ENCODE measurements at places on chromosomes 2 and 18.

DNA sequence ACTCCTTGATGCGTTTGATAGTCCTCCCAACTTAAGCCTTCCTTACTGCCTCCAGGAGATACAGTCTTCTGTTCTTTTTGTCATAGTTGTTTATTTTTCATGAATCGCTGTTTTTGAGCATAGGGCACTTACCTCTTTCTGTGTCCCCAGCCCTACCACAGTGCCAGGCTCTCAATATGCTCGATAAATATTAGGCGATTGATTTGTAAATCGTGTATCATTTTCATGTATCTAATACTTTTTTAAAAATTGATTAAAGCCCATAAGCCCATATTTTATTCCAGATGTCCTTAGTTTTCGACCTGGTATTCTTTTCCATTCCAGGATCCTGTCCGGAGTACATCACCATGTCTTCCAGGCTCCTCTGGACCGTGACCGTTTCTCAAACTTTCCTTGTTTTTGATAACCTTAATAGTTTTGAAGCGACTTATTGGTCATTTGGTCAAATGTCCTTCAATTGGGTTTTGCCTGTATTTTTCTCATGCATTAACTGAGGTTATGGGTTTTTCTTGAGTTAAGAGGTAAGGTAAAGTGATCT is 444 bp upstream of the MMADHC start:
- no peak for DNase-seq

GRCh38 chr2:229206548-229206947 is 64.5 kb downstream of the PID1 start:
- no peak for DNase-seq

DNA sequence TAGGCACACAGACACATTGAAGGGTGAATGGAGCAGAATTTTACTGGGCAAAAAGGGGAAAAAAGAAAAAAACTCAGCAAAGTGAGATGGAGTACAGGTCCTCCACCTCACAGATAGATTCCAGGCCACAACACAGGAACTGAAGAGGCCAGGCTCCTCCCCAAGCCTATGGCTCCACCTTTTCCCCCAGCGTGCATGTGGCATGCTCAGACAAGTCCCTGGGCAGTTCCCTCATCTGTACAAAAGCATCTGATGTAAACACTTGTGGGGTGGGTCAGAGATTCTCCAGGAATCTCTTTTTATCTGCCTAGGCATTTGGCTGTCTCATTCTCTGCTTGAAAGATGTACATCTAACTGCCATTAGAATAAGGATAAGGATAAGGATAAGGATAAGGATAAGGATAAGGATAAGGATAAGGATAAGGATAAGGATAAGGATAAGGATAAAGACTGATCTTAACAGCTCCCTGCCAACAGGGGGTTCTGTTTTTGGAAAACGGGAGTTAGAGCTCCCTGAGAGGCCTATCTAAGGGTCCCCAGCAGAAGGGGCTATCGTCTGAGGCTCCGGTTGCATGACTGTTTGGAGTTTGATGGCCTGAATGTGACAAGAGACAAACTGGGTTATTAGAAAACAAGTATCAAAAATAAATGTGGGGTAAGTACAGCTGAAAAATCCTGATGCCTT is 17.2 kb upstream of the ASXL3 start:
- no peak for DNase-seq

DNA sequence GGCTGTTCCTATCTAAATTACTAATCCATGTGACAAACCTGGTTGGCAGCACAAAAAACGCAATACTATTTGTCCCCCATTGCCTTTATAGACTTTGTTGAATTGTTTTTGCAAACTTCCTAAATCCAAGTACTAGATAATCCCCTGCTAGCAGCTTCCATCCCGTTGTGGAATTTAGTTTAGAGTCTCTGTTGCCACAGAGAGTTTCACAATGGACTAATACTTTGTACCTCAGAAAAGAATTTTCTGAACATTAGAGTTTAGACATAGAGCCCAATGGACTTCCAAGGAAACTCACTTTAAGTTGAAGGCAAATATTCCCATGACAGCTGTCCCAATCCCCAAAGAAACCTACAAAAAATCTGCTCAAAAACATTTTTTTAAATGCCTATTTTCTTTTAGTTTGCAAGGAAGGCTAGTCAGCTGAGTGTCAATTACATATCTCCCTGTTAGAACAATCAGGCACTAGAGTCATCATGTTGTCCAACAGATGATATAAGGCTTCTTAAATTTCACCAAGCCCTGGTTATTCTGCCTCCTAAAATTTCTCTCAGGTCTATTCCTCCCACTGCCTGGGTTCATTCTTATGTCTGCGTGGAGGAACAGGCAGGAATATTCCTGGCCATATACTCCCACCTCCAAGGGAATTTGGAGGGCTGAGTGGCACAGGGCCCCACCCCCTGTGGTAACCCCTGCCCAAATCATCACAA is 27.2 kb downstream of the RNF152 start:
- DNase-seq, result no peak

DNA sequence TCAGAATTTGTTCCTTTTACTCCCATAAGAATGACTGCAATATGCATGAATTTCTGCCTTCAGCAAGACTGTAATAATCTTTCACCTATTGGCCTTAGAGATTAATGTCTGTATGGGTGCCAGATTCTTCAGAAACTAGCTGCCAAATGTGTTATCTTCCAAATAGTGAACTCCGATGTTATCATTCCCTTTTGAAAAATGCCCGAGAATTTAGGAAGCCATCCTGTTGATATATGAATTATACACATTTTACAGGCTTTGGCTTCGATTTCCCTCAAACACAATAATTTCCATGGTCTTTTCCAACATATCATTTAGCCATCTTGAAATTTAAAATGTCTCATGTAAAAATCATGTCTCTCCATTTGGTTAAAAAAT is 101.5 kb downstream of the ZNF521 start:
- no peak for DNase-seq

DNA sequence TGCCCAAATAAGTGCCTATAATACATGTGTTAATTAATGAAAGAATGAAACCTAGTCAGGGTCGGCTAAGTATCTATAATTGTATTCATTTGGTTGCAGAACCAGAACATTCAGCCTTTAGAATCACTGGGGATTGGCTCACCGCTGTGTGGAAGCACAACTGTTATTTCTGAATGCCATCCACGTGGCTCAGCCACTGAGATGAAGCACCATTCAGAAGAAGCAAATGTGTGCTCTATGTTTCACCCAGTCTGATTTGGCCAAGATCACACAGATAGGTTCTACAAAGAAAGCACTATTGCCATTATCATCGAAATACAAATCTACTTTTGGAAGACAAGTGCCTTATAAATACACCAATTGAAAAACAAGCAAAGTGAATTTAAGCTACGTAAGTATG is 30.6 kb upstream of the SPOPL start:
- DNase-seq, result no peak

- DNase-seq, result no peak
Measured at GRCh38 chr2:173291412-173291811, 63.3 kb upstream of the CDCA7 start.

DNA sequence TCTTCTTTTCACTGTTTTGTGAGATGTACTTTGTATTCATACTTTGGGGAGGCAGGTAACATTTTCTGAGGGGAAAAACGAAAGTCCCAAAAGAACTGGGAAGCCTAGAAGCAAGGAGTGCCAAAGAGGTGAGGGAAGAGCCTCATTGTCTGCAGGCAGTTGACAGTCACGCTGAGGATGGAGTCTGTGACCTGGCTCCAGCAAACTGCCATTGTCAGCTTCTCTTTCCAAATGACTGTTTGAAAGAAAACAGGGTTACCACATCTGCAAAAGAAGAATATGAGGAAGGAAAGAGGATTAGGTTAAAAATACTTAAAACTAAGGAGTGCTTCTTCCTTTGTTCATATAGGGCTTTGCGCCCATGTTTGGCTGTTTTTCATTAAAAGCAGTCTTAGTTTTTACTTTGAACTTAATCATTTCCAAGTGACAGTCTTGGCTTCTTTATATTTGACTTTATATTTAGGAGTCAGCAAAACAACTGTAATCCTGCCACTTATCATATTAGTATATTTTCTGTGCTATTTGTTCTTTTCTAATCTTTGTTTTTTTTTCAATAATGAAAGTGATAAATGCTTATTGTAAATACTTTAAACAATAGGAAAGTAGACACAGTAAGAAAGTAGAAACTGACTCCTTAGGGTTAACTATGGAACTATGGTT is 35.0 kb downstream of the CERS6 start:
- DNase-seq, result no peak

GRCh38 chr2:32862269-32863055 is 84.3 kb upstream of the LTBP1 start:
- DNase-seq, result no peak

DNA sequence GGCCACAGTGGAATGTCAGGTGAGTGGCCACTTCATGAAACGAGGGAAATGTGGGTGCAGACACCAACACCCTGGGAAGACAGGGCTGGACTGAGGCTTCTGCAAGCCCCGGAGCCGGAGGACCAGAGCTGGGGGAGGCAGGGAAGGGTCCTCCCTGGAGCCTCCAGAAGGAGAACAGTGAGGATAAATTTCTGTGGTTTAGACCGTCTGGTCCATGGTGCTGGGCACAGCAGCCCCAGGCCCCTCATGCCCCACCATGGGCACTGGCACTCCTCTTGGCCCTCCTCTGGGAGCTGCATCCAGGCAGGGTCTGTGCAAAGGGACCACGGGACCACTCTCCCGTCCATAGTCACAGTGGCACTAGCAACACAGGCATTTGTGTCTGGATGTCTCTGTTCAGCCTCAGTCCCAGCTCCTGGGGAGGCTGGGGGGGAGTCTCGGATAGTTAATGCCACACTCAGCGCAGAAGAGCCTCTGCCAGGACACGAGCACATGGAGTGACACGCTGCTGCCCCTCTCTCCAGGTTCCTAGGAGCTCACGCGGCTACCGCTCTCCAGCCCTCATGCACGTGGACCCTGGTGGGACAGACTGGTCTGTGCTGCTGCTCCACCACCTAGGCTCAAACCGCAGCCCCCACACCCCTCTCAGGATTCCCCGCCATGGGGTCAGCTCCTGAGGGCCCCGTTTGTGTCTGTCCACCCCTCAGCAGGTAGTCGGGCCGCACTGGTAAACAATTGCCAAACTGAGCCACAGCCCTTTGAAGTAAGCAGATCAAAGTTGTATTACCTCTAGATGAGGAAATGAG is 305.9 kb upstream of the SALL3 start:
- DNase-seq, result no peak

GRCh38 chr2:175418224-175418835 is 236.8 kb upstream of the ATP5MC3 start:
- no peak for DNase-seq

GRCh38 chr18:2515908-2516625 is 55.2 kb downstream of the METTL4 start:
- no peak for DNase-seq

GRCh38 chr2:133270550-133270949 is 297.7 kb downstream of the NCKAP5 start:
- DNase-seq, result no peak

- no peak for DNase-seq
Measured at GRCh38 chr2:102418421-102418961, 4.5 kb upstream of the IL18RAP start.

DNA sequence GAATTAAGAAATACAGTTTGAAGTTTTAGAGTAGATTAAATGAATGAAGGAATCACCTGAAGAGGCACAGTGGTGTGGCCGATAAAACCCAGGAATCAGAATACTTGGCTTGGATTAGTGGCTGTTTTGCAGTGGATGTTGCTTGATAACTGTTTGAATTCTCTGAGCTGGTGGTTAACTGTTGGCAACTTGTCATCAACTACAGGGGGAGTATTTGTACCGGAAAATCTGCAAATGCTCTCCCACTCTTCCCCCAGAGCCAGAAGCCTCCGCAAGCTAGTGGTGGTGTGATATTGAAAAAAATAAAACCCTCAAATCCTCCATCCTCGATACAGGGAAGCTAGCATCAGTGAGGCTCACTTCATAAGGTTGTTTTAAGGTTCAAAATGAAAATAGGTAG is 326.7 kb downstream of the DPP10 start:
- DNase-seq, result no peak

DNA sequence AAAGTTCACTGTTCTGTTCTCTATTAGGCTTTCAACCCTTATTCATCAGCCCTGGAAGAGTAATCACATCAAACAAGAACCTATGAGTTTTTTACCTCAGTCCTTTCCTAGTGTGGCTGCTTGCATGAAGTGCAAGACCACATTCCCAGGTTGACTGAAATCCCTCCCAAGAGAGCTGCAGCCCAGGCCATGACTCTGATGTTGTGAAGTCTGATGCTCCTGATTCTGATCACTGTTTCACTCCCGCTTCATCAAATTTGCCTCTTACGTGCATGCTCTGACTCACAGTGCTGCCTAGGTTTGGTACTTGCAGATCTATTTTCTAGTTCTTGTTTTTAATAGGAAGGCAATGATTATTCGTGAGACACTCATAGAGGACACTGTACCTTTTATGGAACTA is 58.2 kb upstream of the DSEL start:
- no peak for DNase-seq

DNA sequence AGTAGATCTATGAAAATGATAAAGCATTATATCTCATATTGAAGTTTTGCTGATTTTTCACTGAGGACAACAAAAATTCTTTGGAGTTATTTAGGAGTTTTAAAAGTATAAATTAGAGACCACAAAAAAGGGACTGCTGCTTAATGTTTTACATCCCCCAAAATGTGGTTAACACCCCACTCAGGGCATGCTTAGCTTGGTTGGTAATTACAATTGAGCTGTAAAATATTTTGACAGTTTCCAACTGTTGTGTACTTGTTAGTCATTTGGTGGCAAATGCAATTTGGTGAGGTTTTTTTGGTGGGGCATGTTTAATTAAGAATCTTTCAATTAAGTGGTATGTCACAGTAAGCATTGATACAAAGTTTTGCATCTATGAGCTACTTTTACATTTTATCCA is 137.3 kb upstream of the OTX1 start:
- DNase-seq, result no peak

GRCh38 chr18:79849328-79850207 is 51.8 kb downstream of the KCNG2 start:
- DNase-seq, result no peak

- no peak for DNase-seq
Measured at GRCh38 chr18:13550418-13551304, 175.7 kb downstream of the FAM210A start.

DNA sequence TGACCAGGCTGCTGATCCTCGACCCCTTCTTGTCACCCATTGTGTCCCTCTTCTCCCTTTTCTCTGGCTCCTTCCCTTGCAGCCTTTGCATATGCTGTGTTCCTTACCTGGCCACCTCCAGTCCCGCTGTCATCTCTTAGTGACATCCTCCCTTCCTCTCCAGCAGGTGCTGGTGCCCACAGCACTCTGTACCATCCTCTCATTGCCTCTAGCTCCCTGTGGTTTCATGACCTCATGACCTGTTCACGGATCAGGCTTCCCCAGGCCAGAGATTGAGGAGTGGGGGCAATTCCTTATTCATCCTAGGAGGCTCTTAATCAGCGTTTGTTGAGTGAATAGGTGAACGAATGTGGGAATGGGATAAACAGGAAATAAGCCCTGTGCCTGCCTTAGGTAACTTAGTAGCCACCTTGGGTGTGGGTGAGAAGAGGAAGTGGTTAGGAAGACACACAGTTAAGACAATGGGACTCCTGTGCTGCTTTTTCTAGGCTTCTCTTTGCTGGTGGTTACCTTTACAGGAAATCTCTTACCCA is 35.5 kb downstream of the ITGA6 start:
- DNase-seq, result no peak

Data from GM13977 (cell line).